Activated CD8-positive, alpha-beta memory T cell treated with anti-CD3 and anti-CD28 coated beads for 1 hour (primary cell): ENCODE measurements at places on chromosomes 5 and 9.

GRCh38 chr9:93138171-93138764, 4.2 kb upstream of the NINJ1 start:
- no peak for DNase-seq

- DNase-seq: no peak
These were observed 63.4 kb upstream of the WWC1 start for GRCh38 chr5:168227973-168228615.

GRCh38 chr9:129145841-129146292, 32.2 kb downstream of the IER5L start:
- no peak for DNase-seq

DNA sequence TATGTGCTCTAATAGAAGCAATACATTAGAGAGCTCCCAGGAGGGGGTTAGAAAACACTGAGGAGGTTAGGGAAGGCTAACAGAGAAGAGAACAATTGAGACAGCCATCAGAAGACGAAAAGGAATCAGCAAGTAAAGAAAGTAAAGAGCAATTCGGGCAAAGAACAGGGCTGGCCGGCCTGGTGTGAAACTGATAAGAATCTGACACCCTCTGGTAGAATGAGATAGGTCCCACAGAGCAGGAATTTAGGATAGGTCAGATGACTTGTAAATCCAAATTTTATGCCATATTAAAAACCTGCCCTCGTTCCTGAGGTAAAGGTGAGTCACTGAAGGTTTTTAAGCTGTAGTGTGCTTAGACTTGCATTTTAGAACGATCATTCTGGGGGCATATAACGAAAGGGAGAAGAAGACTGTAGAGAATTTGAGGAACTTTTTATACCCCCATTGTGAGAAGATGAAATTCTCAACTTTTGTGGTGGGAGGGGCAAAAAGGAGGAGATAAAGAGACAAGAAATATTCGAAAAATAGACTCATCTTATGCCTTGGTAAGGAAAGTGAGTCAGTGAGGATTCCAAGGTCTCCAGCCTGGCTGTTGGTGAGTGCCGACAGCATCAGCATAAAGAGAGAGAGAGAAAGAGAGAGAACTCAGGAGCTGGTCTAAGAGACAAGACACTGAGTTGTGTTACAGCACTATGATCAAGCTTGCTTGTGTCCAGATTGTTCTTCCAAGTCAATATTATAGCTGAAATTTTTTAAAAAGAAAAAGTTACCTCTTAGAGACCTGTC, 51.3 kb downstream of the TMEM167A start:
- no peak for DNase-seq

DNA sequence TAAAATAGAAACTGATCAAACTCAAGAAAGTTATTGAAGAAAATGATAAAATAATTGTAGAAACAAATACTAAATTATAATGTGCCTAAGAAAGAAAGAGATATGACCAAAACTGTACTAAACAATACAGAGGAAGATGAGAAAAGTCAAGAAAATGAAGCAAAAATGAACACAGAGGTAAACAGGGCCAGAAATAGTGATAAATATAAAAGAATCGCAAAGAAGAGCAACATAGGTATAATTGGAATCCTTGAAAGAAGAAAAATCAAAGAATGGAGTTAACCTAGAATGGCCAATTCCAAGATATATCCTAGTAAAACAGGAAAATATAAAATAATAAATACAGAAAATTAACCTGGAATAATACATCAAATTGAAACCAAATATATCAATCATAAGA, 69.6 kb downstream of the CSF2 start:
- no peak for DNase-seq

DNA sequence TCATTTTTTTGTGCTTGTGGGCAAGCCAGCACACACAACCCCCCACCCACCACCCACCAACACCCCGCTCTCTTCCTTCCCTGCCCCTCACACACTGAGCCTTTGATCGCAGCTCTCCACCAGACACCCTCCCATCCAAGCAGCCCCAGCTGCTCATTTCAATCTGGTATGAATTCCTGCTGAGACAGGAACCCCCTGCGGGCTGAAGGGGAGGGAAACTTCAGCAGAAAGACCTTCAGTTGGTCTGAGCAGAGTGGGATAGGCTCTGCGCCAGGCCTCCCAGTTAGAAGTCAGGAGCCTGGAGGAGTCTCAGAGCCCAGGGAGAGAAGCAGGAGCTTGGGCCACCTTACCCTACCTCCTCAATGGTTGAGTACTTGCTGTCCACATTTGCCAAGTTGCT, 7.2 kb downstream of the PCDHGC5 start:
- no peak for DNase-seq
